Thoracic aorta (tissue), 2 donors: ENCODE measurements at places on chromosomes 11 and 22. TPM values are rescaled to one million over a fixed set of nuclear protein-coding genes. Genes with fewer than 3 reads are reported as not detected.

DTX4 gene
- 8.8 TPM for total RNA-seq

SPI1 gene
- 35.0 TPM for total RNA-seq

ANO9 gene
- total RNA-seq = 2.7 TPM

OR56A1 gene
- not detected for total RNA-seq

EMID1 gene
- total RNA-seq = 0.27 TPM

PVALB gene
- total RNA-seq = not detected

DRAP1 gene
- total RNA-seq = 82.5 TPM

FTH1 gene
- 2,025 TPM for total RNA-seq

BBOX1 gene
- total RNA-seq = not detected

GNAZ gene
- total RNA-seq = 3.9 TPM

APOA4 gene
- total RNA-seq = not detected

ZFTA gene
- total RNA-seq = 27.5 TPM

NCAPD3 gene
- total RNA-seq = 7.4 TPM

CTSW gene
- total RNA-seq = 1.6 TPM

FAM180B gene
- total RNA-seq = 0.27 TPM

OR52N4 gene
- not detected for total RNA-seq

PITPNB gene
- 42.2 TPM for total RNA-seq

LDLRAD3 gene
- total RNA-seq = 17.2 TPM

ZP1 gene
- not detected for total RNA-seq

RIMBP3C gene
- total RNA-seq = 0.28 TPM

CBLIF gene
- total RNA-seq = 1.8 TPM

XKR3 gene
- not detected for total RNA-seq

RGL4 gene
- total RNA-seq = not detected

PTPRCAP gene
- 4.0 TPM for total RNA-seq

TEX54 gene
- total RNA-seq = not detected

ANO3 gene
- total RNA-seq = 0.71 TPM

NLRP10 gene
- total RNA-seq = 0.14 TPM

KMT5B gene
- total RNA-seq = 29.8 TPM

PRSS23 gene
- total RNA-seq = 90.3 TPM

MN1 gene
- total RNA-seq = 39.8 TPM

OR2AG1 gene
- not detected for total RNA-seq

TIRAP gene
- 15.2 TPM for total RNA-seq

SLC7A4 gene
- 1.2 TPM for total RNA-seq

MAPK8IP1 gene
- total RNA-seq = 10.4 TPM

PIWIL4 gene
- 11.5 TPM for total RNA-seq

FBXO3 gene
- total RNA-seq = 35.1 TPM

TRIM48 gene
- total RNA-seq = not detected

MRGPRX3 gene
- 0.78 TPM for total RNA-seq

OR51B6 gene
- not detected for total RNA-seq

PIK3C2A gene
- 109 TPM for total RNA-seq

SAA1 gene
- total RNA-seq = 6.5 TPM

CATSPER1 gene
- not detected for total RNA-seq

MAFF gene
- 111 TPM for total RNA-seq

UBE2L6 gene
- total RNA-seq = 22.6 TPM

FOLR3 gene
- not detected for total RNA-seq

CALCA gene
- not detected for total RNA-seq

CD3D gene
- 1.6 TPM for total RNA-seq

RNH1 gene
- total RNA-seq = 355 TPM

LDHAL6A gene
- not detected for total RNA-seq

OPCML gene
- total RNA-seq = not detected

TNNT3 gene
- total RNA-seq = 8.3 TPM

CPSF7 gene
- total RNA-seq = 54.3 TPM

SAMM50 gene
- 22.6 TPM for total RNA-seq
